ENCODE measurements at places on chromosomes 3 and 15. TPM values are rescaled to one million over a fixed set of nuclear protein-coding genes. Genes with fewer than 3 reads are reported as not detected.

DNA sequence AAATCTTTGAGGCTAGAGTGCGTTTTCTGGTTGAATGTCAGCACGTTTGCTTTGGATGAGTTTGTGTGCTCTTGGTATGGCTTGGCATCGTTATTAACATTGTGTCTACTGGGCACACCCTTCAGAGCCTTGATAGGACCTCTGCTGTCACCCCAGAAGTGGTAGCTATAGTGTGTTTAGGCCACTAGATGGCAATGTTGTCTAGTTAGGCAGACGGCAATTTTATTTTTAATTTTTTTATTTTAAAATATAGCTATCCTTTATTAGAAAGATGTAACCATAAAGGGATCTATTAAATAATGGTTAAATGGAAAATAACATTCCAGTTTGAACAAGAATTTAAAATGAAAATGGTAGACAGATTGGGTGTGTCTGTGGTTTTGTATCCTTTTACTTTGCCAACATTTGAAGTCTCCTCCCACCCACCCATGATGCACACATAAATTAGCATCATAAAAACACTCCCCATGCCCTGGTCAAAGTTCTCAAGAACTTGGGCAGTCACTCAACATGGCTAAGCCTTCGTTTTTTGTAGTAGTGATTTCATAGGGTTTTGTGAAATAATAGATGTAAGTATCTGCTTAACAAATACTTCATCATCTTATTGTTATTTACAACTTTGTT lies 200.7 kb downstream of the KCNH8 start:
- H3K4me1 ChIP-seq: no peaks in the 10 kb centered on the region
- H3K27me3 ChIP-seq: no peaks in the 10 kb centered on the region
- H3K27ac ChIP-seq: no peak overlapping the region
- no peaks in the 10 kb centered on the region for H3K36me3 ChIP-seq

- peak; percentile 69 for DNase-seq
- peaks cover 58% of the 10 kb centered on the region for H3K4me1 ChIP-seq
- no peak overlapping the region for H3K4me3 ChIP-seq
- peak overlapping the region; percentile 43 for H3K27ac ChIP-seq
- H3K27me3 ChIP-seq: peaks cover 6% of the 10 kb centered on the region
Observed at GRCh38 chr15:73924171-73924921, 1.9 kb upstream of the LOXL1 start.

DNA sequence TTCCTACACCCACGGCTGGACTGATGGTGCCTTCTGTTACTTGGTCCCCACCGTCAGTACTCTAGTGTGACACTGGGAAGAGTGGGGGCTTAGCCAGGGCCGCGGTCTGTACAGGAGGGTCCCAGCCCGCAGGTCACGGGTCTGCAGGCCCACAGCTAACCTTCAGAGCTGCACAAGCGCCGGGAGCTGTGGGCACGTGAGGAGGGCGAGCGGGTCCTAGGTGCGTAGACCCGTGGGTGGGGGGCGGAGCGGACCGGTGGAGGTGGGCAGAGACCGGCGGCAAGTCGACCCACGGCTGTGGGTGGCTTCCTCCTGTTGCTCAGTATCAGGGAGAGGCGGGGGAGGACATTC lies 1.2 kb downstream of the TNFAIP8L3 start:
- DNase-seq: no peak
- H3K27ac ChIP-seq: no peak overlapping the region
- no peak overlapping the region for H3K4me3 ChIP-seq
- H3K36me3 ChIP-seq: no peaks in the 10 kb centered on the region
- H3K27me3 ChIP-seq: peaks cover 45% of the 10 kb centered on the region

- no peak for DNase-seq
- no peak overlapping the region for H3K4me3 ChIP-seq
Observed at GRCh38 chr3:143525408-143525807, 322.9 kb downstream of the SLC9A9 start.

DNA sequence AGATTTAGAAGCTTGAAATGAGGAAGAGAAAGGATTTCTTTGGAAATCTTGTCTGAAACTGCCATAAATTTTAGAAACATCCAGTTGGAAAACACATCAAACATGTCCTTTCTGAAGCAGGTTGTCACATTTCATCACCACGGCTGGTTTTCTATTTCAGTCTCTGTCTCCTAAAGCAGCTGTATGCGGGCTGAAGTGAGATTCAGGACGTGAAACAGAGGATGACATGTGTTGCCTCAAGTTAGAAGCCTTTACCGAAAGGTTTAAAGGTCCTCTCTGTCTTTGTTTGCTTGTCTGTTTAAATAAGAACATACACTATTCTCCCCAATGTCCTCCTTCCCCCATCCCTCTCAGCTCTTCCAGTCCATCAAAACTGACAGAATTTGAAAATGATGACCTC lies 141.9 kb downstream of the SQOR start:
- no peak overlapping the region for H3K27ac ChIP-seq
- DNase-seq: no peak
- no peaks in the 10 kb centered on the region for H3K27me3 ChIP-seq
- H3K4me3 ChIP-seq: no peak overlapping the region

The RBSN gene
- 9.4 TPM for total RNA-seq

The TICRR gene
- 8.6 TPM for total RNA-seq

The PDCD10 gene
- total RNA-seq: 63.7 TPM

The GOLGA6A gene
- not detected for total RNA-seq

The PCOLCE2 gene
- not detected for total RNA-seq

The TMEM108 gene
- not detected for total RNA-seq
